ENCODE measurements at places on chromosomes 1 and 21.

DNA sequence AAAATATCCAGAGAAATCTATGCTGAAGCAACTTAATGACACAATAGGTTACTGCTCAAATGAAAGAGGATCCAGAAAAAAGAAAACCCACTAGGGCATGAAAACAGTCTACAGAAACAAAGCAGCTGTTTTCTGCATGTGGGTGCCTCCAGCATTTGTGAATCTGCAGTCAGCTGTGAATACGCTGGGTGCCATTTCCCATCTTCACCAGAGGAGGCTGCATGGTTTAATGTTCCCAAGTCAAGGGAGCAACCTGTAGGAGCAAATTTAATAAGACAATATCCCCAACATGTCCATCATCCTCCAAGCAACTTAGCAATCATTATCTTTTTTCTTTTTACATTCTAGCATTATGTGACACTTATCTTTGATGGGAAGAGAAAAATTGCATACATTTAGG lies 396.6 kb downstream of the BRINP2 start:
- DNase-seq = no peak

DNA sequence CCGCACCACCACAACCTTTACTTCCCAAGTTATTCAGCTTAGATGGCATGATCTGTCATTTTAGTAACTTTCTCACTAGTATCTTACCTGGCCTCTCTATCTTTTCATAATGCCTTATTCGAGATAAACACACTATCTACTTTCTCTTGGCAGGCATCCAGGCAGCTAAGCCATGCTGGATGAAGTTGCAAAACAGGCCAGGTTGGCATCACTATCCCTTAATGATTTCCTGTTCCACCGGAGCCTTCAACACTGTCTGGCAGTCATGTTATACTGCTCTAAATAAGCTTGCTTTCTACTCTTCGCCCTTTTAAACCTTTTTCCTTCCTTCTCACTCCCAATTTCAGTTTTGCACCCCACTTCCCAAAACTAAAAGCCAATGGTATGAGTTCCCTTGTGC lies 12.0 kb upstream of the KCNH1 start:
- DNase-seq = no peak

DNA sequence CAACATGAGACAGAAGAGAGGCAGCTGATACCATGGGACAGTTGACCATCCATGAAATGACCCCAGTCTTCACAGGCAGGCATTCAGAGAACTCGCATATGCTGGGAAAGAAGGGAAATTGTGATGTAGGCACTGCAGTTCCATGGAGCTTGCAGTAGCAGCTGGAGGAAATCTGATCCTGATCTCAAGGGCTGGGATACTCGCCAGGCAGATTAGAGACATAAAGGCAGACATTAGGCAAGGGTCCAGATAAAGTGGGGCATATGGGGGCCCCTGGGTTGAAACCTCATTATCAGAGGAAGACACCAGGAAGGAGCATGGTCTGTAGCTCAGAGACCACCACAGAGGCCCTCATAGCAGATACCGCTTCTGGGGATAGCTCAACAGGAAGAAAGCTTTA lies 48.7 kb upstream of the TNR start:
- no peak for DNase-seq

- DNase-seq = no peak
Measured at GRCh38 chr1:204455831-204456145, 38.8 kb downstream of the PIK3C2B start.

DNA sequence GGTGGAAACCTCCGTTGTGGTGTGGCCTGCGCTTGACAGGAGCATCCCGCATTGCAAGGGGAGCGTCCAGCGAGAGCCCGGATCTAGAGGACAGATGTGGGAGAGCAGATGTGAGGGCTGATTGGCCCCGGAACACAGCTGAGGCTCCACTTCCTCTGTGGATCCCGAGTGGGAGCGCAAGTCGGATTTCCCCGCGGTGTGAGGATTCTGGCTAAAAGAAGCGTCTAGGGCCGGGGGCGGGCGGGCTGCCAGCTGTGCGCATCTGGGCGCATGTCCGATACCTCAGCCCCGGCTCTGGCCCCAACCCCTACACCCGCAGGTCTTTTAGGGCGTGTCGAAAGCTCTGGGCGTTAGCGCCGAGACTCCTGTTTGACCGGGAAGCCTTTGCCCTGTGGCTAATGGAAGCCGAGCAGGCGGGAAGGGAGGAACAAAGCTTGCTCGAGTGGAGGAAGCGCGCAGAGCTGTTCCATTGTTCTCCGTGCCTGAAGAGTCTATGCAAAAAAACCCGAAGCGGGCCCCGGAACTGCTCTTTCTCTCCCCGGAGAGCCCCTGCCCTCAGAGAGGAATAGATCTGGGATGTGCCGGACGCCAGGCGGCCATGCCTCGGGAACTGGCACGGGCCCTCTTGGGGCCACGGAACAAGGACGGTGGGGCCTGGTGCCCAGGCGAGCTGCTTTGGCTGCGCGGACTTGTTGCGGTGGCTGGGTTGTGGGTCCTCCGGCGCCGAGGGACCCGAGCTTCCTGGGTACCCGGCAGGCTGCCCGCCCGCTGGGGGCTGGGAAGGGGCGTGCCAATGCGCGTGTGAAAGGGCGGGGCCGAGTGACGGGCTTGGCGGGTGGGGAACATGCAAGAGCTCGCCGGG lies 111.1 kb downstream of the NAV1 start:
- DNase-seq = no peak

DNA sequence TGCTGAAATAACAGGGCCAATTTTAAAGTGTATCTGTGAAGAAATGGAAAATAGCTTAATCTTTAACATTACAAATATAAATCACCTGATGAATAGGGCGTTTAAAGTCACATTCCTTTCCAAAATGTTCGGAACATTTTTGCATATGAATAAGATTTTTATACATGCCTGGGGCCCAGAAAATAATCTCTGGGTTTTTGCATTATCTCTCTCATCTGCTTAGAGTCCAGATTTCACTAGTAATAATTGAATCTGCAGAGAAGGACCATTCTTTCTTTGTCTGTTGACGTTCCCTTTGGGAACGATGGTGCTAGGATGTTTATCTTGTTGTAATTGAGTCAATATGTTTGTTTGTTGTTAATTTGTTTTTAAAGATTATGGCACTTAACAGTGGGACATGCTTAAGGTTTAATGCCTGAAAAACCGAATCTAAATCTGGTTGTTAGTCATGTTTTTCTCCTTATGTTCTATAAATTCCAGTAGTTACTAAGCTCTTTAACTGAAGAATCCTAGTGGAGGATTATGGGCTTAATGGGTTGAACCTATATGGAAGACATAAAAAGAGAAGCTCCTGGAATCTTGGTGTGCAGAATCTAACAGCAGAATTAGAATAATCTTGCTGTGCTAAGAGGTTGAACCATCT lies 140.6 kb downstream of the VPS13D start:
- DNase-seq = no peak

DNA sequence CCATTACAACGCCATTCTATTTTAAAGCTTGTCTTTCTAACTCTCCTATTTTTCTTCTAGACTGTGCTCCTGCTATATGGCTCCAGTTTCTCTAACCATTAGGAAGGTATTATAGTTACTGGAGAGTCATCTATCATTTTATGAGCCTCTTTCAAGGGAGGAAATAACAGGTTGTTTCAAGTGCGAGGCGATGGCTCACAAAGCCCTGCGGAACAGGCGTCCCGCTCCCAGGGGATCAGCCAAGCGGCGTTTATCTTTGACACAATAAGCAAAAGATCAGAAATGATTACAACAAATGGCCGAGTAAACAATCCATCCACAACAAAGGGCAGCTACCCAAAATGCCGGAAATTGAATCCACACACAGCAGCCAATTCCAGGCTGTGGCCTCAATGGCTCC lies 249.5 kb upstream of the POU3F1 start:
- DNase-seq = no peak

Measured in stimulated activated CD8-positive, alpha-beta memory T cell treated with anti-CD3 and anti-CD28 coated beads, Interleukin-7, amount 100 ng/mL, for 48 hours (primary cell).